ENCODE measurements at places on chromosomes 1 and 21.

DNA sequence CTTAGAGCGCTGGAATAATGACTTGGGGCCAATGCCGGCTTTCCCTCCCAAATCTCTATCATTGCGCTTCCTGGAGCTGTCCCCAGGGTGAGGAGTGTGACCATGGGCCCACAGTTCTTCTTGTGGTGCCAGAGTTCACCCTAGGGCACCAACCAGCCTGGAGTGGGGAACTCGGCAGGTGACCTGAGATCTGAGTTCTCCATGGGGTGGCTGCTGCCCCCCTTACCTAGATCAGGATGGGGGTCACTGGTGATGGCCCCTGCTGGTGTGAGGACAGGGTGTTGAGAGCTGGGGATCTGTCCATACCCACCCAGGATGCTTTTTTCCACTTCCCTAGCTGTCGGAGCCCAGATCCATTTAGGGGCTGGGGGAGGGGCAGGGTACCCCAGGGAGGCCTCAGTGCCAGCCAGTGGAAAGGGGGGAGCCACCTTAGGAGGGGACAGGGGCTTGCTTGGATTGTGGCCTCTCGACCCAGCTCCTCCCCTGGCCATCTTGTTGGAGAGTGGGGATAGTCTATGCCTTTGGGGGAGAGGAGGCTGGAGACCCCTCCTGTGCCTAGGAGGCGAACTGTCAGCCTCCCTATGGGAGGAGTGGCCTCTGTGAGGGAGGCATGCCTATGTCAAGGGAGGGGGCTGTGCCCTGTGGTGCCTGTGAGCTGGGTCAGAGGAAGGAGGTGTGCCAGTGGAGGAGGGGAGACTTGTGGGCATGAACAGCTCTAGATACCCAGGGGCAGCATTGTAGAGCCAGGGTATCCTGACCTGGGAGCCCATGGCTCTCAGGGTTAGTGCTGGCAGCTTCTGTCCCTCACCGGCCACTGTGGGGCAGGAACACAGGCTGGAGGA, 1.7 kb downstream of the FOXO6 start:
- no peak for DNase-seq

DNA sequence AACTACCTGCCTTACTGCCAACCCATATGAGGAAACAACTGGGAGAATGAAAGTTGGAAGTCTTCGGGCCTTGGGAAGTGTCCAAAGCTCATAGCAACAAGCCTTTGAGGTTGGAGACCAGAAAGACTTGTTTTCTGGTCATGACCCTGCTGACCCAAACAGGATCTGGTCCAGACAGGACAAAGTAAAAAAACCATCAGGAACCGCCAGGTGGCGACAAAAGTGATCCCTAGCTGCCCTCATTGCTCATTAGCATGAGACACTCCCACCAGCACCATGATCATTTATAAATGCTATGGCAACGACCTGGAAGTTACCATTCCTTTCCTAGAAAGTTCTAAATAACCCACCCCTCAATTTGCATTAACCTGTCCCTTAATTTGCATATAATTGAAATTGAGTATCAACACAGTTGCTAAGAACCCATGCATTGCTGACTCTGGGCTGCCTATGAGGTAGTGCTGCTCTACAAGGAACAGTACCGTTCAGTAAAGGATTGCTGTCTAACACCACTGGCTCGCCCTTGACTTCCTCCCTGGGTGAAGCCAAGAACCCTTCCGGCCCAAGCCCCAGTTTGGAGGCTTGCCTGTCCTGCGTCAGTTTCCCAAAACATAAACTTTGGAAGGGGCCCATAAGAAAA, 89.0 kb downstream of the URB2 start:
- no peak for DNase-seq

DNA sequence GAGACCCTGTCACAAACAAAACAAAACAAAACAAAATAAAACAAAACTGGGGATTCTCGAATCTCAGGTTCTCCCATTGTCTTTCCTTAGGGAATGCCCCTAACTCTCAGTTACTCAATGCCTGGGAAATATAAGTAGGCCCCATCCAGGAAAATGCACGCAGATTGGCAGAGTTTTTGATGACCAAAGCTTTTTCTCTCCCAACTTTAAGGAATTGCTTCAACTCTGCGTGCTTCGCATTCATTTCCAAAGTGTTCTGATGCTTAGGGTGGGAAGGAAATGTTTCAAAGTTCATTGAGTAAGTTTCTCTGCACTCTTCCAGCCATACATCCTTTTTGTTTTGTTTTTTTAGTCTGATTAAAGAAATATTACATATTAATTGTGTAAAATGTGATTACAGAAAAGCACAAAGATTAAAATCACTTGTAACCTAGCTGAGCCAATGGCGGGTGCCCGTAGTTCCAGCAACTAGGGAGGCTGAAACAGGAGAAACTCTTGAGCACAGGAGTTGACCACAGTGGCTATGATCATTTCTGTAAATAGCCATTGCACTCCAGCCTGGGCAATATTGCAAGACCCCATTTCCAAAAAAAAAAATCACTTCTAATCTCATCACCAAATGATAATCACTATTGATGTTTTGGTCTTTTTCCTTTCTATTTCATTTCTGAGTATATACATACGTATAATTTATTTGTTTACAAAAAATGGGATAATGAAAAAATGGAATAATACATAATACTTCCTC, 18.4 kb upstream of the EVI5 start:
- peak; percentile 21 for DNase-seq

- DNase-seq, result no peak
Observed at GRCh38 chr21:31489014-31489413, 145.0 kb upstream of the TIAM1 start.

DNA sequence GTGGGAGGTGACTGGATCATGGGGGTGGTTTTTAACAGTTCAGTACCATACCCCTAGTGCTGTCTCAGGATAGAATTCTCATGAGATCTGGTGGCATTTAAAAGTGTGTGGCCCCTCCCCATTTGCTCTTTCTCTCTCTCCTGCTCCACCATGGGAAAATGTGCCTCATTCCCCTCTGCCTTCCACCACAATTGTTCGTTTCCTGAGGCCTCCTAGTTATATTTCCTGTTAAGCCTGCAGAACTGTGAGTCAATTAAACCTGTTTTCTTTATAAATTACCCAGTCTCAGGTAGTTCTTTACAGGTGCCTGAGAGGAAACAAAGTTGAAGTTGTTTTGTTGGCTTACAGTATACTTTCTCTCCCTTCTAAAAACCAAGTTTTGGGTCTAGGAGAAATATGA, 23.1 kb upstream of the SLC22A15 start:
- no peak for DNase-seq

- no peak for DNase-seq
Observed at GRCh38 chr1:57443004-57443403, 19.1 kb upstream of the DAB1 start.

- DNase-seq, result no peak
Observed at GRCh38 chr1:64335636-64336035, 132.2 kb downstream of the UBE2U start.

DNA sequence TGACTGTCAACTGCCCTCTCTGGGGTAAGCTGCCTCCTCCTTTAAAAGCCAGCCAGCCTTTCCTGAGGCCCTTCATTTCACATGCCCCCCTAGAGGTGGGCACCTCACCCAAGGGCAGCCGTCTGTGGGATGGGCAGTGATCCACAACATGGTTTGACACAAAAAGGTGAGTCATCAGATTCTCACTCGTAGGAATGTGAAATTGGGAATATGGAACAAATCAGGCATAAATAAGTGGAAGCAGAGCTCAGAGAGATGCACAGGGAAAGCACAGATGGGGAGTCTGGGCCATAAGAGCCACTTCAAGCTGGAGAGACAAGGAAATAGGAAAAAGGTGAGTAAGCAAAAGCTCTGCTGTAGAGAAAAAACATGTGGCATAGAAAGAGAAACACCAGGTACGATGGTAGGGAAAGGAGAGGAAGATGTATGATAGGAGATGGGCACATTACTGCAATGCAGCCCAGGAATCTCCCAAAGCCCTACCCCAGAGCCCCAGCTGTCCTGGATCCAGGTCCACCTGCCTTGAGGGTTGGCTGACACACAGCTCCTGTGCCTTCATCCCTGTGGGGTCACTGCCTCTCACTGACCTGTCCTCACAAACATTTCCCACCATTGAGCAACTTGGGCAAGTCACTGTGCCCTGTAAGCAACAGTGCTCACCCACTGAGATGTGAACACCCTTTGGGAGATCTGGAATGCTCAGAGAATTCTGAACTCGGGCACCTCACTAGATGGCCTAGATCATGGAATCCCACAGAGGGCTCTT, 86.6 kb downstream of the ASTN1 start:
- DNase-seq, result no peak

DNA sequence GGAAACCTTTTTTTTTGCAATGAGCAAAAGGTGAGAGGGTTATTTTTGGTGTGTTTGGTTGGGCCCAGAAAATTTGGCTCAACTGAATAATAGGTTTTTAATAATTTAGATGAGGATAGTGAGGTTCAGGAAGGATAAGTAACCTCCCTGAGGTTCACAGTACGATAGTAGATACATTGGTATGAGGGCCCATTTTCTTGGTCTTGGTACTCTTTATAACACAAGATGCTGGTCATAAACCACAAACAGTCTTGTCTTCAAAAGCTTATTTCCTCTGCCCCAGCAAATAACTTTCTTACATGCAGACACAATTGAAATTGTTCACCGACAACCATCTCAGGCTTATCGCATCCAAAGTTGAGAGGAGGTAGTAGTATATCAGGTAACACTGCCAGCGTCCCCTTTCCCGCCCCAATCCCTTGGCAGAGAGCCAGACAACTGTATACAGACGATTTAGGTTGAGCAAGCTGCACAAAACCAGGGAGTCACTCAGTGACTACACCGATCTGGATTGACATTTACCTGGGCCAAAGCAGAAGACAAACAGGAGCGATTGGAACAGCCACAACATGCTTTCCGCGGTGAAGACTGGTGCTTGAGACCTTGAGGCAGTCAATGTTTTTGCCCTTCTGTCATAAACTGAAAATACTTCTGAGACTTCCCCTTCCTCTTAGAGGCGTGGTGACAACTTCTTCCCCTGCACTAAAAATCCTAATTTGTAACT, at the start of gene SLAMF6:
Gene SLAMF6, minus strand, starts transcription at position 634 of the 724 bp plus-strand sequence. Its CDS starts 63 bp downstream, at position 571.
- no peak for DNase-seq

DNA sequence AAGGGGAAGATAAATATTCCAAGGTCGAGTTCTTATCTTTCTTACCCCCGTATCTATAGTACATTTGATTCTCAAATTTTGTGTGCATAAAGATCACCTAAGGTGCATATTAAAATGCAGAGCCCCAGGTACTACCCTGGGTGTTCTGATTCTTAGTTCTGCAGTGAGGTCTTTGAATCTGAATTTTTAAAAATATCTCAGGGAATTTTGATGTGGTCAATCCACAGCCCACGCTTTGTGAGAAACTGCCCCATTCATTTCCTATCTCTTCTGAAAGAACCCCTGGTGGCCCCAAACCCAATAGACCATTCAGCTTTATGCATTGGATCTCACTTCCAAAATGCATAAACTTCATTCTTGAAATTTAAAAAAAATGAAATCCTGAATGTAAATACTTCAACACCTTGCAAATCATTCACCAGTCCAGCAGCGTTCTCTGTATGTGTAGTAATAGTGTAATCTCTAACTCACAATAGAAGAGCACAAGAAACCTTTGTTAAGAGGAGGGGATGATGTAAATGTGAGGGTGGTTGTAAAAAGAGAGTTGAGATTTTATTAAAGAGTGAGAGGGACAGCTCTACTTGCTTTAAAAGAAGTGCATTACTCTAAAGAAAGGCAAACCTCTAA, 108.8 kb upstream of the ZP4 start:
- no peak for DNase-seq
